ENCODE measurements at places on chromosomes 1 and 21.

DNA sequence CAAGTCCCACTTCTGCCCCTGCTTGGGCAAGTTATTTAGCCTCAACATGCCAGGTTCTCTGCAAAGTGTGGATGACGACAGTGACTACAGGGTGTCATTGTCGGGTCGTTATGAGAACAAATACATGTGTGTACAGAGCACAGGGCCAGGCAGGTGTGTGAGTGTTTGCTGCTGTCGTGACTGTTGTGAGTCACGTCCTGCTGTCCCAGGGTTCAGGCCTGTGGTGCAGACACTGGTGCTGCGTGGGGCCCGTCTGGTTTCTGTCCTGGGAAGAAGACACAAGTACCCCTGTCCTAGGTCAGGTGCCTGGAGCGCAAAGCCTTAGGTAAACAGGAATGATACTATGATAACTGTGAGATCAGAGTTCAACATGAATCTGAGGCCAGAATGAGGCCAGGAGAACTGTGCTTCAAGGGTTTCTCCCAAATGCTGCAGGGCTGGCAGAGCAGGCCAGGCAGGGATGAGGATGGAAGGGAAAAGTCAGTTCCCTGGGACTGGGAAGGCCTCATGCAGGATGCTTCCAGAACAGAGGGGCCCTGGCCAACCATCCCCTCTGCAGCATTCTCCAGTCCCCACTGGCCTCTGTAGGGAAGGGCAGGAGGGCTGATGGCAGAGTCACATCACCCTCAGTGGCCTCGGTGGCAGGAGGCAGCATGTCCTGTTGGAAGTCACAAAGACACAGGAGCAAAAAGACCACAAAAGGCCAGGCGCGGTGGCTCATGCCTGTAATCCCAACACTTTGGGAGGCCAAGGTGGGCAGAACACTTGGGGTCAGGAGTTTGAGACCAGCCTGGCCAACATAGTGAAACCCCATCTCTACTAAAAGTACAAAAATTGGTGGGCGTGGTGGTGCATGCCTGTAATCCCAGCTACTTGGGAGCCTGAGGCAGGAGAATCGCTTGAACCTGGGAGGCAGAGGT lies 15.7 kb downstream of the GPR157 start:
- DNase-seq: peak; percentile 56
- H3K4me3 ChIP-seq: no peak overlapping the region
- peaks cover 14% of the 10 kb centered on the region for H3K4me1 ChIP-seq
- H3K27ac ChIP-seq: no peak overlapping the region
- no peaks in the 10 kb centered on the region for H3K27me3 ChIP-seq
- peaks cover 10% of the 10 kb centered on the region for H3K36me3 ChIP-seq

- no peak overlapping the region for H3K27ac ChIP-seq
- peaks cover 4% of the 10 kb centered on the region for H3K4me1 ChIP-seq
- no peak overlapping the region for H3K4me3 ChIP-seq
These were observed 97.4 kb upstream of the KRTAP19-8 start for GRCh38 chr21:31135531-31136184.

DNA sequence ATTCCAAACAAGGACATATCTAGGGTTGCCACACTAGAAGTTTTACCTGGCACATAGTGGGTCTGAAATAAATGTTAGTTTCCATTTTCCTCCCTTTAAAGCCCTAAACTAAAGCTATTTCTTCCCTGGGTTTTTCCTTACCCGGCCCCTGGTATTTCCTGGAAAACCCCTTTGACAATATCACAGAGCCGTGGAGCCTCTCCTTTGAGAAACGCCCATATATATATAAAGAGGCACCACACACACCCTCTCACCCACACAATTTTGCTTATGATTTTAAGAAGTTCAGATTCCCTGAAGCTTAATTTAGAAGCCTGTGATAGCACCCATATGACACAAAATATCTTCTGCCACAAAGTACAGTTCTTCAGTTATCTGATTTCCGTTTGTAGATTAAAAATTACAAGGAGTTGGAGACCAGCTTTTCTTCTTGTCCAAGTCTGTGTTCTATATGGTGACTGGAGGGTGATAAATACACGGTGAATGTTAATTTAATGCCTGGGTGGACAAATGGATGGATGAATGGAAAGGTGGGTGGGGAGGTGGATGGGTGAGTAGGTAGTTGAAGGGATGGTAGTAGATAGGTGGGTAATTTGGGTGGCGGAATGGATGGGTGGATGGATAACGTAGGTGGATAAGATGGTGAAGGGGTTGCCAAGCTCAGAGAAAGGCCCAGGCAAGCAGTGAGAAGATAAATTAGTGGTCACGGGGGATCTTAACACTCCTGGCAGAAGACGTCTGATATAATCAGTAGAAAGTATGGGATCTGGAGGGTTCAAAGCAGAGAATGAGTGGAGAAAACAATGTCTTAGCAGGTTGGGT lies 154.4 kb upstream of the FGGY start:
- H3K4me3 ChIP-seq: no peak overlapping the region
- H3K27me3 ChIP-seq: no peaks in the 10 kb centered on the region
- no peak for DNase-seq
- H3K27ac ChIP-seq: no peak overlapping the region
- no peaks in the 10 kb centered on the region for H3K36me3 ChIP-seq

DNA sequence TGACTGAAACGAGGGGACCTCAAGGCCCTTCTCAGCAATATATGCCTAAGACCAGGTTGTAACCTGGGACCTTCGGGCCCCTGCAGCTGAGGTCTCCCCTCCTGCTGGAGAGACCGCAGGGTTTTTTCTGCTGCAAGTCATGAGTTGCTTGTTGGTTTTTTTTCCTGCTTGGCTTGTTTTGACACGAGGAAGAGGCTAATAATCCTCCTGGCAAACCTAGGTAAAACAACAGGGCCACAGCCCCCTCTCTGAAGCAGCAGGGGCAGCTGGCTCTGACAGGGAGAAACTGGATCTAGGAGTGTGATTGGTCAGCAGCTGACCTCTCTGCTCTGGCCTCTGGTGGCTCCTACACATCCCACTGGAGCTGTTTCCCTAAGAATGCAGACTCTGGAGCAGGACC lies 69.0 kb downstream of the CD34 start:
- no peaks in the 10 kb centered on the region for H3K27me3 ChIP-seq
- DNase-seq: no peak
- peak overlapping the region; percentile 51 for H3K27ac ChIP-seq
- H3K4me1 ChIP-seq: peaks cover 47% of the 10 kb centered on the region

DNA sequence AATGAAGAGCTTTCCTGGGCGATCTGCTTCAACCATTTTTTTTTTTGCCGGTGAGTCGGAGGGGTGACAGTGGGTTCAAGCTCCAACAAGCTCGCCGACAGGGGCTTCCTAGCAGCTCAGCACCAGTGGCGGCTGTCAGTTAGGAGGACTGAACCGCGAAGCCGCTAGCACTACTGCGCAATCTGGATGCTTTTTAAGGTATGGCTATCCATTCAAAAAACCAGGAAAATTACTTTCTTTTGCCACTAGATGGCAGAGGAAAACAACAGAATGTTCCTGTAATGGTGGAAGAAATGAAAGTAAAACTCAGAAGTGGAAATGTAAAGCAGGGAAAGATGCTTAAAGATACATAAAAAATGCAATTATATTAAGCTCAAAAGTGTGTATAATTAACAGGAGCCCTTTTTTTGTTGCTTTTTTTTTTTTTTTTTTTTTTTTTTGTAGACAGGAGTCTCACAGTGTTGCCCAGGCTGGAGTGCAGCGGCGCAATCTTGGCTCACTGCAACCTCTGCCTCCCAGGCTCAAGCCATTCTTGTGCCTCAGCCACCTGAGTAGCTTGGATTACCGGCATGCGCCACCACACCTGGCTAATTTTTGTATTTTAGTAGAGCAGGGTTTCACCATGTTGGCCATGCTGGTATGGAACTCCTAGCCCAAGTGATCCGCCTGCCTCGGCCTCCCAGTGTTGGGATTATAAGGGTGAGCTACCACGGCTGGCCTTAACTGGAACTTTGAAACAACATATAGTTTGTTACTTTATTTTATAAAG lies 8.5 kb downstream of the KYAT3 start:
- H3K27ac ChIP-seq: no peak overlapping the region
- peaks cover 40% of the 10 kb centered on the region for H3K4me1 ChIP-seq
- H3K4me3 ChIP-seq: no peak overlapping the region
- DNase-seq: peak; percentile 80
- H3K36me3 ChIP-seq: peaks cover 29% of the 10 kb centered on the region

DNA sequence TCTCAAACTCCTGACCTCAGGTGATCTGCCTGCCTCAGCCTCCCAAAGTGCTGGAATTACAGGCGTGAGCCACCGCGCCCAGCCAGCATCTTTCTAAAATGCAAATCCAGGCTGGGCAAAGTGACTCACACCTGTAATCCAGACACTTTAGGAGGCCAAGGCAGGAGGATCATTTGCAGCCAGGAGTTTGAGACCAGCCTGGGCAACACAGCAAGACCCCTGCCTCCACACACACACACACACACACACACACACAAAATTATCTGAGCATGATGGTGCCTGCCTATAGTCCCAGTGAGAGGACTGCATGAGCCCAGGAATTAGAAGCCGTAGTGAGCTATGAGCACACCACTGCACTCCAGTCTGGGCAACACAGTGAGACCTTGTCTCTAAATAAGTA lies 16.8 kb upstream of the PABPC4 start:
- no peak overlapping the region for H3K4me3 ChIP-seq
- H3K27me3 ChIP-seq: no peaks in the 10 kb centered on the region
- no peaks in the 10 kb centered on the region for H3K36me3 ChIP-seq
- H3K4me1 ChIP-seq: no peaks in the 10 kb centered on the region

GRCh38 chr1:198047913-198048312 lies 108.9 kb upstream of the NEK7 start:
- no peaks in the 10 kb centered on the region for H3K4me1 ChIP-seq
- no peaks in the 10 kb centered on the region for H3K27me3 ChIP-seq
- H3K4me3 ChIP-seq: no peak overlapping the region
- DNase-seq: no peak
- H3K27ac ChIP-seq: no peak overlapping the region
- no peaks in the 10 kb centered on the region for H3K36me3 ChIP-seq

DNA sequence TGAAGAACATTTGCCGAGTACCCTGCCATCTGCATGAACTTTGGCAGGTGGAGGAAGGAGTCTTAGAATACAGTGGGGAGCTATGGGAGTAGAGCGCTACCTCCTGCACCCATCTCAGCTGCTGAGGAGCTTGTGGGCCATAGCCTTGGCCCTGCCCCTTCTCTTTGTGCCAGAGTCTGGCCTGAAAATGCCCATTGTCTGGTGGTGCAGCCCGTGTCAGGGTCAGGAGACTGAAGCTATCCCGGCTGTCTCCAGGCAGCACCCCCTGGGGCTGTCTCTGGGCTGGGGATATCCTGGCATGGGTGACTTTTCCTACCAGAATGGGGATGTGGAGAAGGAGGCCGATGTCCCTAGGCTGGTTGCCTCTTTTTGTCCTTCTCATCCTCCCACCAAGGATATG lies 7.3 kb downstream of the IPO13 start:
- no peaks in the 10 kb centered on the region for H3K4me1 ChIP-seq
- H3K27ac ChIP-seq: no peak overlapping the region

- no peak overlapping the region for H3K4me3 ChIP-seq
- no peak for DNase-seq
- no peaks in the 10 kb centered on the region for H3K36me3 ChIP-seq
- no peaks in the 10 kb centered on the region for H3K27me3 ChIP-seq
These were observed 21.0 kb upstream of the CFAP126 start for GRCh38 chr1:161388639-161389038.

GRCh38 chr1:2911421-2912178 lies 109.7 kb upstream of the ACTRT2 start:
- H3K4me1 ChIP-seq: no peaks in the 10 kb centered on the region
- H3K27me3 ChIP-seq: no peaks in the 10 kb centered on the region
- H3K36me3 ChIP-seq: no peaks in the 10 kb centered on the region
- H3K27ac ChIP-seq: no peak overlapping the region

GRCh38 chr1:165641231-165641987 lies 10.4 kb downstream of the MGST3 start:
- H3K4me1 ChIP-seq: peaks cover 31% of the 10 kb centered on the region
- H3K36me3 ChIP-seq: no peaks in the 10 kb centered on the region
- H3K4me3 ChIP-seq: no peak overlapping the region
- no peak for DNase-seq

GRCh38 chr1:81364088-81364487 lies 436.6 kb upstream of the ADGRL2 start:
- H3K36me3 ChIP-seq: no peaks in the 10 kb centered on the region
- H3K27ac ChIP-seq: no peak overlapping the region
- H3K27me3 ChIP-seq: no peaks in the 10 kb centered on the region
- H3K4me1 ChIP-seq: no peaks in the 10 kb centered on the region
- no peak overlapping the region for H3K4me3 ChIP-seq
- no peak for DNase-seq

DNA sequence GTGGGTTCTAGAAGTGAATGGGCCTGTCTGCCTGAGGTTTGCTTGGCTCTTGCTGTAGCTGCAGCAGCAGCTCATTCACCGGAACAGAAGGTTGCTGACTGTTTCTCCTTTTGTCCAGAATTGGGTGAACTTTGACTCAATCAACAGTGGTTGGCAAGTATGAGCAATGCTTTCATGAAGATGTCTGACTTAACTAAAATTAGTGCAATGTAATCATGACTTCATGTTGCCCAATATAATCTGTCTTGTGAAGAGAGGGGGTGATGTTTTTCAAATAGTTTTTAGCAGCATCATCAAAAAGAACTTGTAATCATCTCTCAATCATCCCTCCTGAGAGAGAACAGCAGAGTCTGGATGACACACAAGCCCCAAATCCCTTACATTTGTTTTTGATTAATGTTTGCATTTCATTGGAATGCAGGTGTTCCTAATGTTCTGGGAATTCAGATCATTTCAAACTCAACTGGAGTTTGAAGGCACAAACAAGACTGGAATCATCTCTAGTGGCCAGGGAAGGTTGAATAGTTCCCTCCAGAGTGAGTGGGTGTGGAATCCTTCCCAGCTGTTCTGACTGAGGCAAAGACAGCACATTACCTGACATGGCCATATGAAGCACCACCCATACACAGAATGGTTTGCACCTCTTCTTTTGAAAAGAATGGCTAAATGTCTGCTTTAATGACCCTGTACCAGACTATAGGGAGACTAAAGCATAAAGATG lies 82.9 kb downstream of the HLX start:
- no peaks in the 10 kb centered on the region for H3K4me1 ChIP-seq
- DNase-seq: no peak
- H3K27ac ChIP-seq: no peak overlapping the region
- no peaks in the 10 kb centered on the region for H3K27me3 ChIP-seq

DNA sequence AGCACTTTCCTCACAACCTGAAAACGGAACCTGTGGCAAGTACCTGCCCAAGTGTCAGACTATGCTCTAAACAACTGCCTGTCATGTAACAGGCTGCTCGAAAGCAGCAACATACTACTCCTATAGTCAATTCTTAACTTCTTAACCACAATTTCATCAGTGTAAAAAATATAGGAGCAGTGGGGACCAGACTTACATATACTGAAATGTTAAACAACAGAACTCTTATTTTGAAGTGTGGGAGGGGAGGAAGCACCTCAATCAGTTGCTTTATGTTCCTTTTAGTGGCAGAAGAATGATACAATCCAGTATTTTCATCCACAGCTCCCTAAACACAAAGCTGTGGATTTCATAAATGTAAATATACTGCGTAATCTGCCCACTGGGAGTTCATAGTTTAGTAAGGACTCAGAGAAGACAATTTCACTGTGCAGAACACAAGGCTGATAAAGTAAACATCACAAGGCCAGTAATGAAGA lies 44.2 kb downstream of the WLS start:
- no peak overlapping the region for H3K4me3 ChIP-seq
- no peak overlapping the region for H3K27ac ChIP-seq
- no peaks in the 10 kb centered on the region for H3K27me3 ChIP-seq
- H3K4me1 ChIP-seq: no peaks in the 10 kb centered on the region
- no peak for DNase-seq

Measured in spleen (tissue), 13 donors.